ENCODE measurements at places on chromosomes 3 and 15.

- no peak for DNase-seq
These were observed 101.2 kb upstream of the ZBTB20 start for GRCh38 chr3:115248274-115248673.

GRCh38 chr3:184300378-184300720 is 1.3 kb downstream of the PSMD2 start:
- no peak for DNase-seq

GRCh38 chr3:58624550-58624949 is 42.0 kb downstream of the FAM3D start:
- no peak for DNase-seq

DNA sequence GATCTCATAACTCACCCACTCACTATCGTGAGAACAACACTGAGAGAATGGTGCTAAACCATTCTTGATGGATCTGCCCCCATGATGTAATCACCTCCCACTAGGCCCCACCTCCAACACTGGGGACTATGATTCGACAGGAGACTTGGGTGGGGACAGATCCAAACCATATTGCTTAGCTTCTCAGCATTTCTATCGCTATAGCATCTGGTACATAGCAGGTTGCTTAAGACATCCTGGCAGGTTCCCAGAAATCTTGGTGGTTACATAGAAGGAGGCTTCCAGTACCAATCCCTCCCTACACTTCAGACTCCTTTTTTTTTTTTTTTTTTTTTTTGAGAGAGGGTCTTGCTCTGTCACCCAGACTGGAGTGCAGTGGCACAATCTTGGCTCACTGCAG is 487.8 kb downstream of the EDEM1 start:
- no peak for DNase-seq

- DNase-seq: no peak
These were observed 20.4 kb downstream of the BMF start for GRCh38 chr15:40087991-40088928.

GRCh38 chr3:70177881-70178645 is 134.4 kb downstream of the MDFIC2 start:
- no peak for DNase-seq

GRCh38 chr15:90043530-90044010 is 42.4 kb downstream of the ZNF710 start:
- DNase-seq: no peak

- DNase-seq: no peak
These were observed 342.8 kb downstream of the TUSC7 start for GRCh38 chr3:117052395-117052794.

DNA sequence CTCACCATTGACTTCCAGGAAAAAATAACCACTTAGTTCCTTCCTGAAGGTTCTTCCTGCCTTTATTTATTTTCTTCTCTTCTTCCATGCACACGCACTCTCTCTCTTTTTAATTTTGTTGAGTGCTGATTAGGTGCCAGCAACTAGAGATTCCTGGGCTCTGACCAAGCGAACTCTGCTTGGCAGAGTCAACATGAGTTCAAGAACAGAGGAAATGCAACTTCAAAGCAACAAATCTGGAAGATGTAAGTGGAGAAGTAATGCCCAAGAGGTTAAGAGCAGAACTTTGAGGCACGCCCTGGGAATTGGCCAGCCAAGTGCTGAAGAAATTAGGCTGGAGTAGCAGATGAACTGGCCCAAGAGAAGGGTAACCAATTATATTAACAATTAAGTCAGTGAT is 8.5 kb downstream of the ERC2 start:
- no peak for DNase-seq

- no peak for DNase-seq
These were observed 74.8 kb upstream of the PRR23C start for GRCh38 chr3:139119331-139120025.

DNA sequence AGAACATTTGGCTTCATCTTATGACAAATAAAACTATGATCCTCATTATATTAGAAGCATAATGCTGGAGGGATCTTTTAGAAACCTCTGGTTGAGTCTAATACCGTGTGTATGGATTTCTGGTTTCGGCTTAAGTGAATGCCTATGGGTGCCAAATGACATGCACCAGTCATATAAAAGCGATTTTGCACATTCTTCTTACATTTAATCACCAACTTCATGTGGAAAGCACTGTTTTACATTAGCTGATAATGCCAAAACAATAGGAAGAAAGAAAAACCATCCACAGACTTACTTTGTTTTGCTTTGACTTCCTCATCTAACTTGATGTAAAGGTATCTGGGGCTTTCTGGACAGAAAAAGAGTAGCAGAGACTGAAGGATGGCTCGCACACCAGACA is 20.9 kb downstream of the SLC2A2 start:
- no peak for DNase-seq

DNA sequence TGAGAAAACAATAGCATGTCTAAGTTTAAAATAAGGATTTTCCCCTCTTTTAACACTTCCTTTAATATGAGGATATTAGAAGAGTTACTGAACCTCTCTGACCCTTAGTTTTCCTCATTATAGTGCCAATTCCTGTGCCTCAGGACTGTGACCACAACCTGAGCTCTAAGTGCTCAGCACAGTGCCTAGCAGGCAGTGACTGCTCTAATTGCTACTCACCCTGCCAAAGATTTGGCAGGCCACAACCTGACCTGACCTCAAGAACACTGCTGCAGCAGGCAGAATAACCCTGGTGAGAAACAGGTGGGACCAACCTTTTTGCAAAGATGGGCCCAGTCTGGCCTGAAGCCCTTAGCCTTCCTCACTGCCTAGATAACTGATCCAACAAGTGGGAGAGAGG is 35.7 kb downstream of the NBEAL2 start:
- DNase-seq: no peak

DNA sequence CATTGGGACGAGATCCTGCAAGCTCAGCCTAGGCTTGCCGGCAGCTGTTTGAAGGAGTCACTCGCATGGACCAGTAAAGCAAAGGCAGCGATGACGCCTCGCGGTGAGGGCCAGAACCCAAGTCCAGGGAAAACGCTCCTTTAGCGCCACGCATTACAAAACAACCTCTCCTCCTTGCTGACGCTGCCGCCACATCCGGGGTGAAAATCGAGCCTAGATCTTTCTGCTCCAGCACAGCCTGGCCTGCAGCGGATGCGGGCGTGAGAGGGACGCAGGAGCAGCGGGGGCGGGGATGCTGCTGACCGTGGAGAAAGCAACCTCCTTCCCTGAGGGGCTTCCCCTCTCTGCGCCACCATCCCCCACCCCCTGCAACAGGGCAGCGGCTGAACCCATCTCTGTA is 46.7 kb downstream of the CASR start:
- DNase-seq: no peak

DNA sequence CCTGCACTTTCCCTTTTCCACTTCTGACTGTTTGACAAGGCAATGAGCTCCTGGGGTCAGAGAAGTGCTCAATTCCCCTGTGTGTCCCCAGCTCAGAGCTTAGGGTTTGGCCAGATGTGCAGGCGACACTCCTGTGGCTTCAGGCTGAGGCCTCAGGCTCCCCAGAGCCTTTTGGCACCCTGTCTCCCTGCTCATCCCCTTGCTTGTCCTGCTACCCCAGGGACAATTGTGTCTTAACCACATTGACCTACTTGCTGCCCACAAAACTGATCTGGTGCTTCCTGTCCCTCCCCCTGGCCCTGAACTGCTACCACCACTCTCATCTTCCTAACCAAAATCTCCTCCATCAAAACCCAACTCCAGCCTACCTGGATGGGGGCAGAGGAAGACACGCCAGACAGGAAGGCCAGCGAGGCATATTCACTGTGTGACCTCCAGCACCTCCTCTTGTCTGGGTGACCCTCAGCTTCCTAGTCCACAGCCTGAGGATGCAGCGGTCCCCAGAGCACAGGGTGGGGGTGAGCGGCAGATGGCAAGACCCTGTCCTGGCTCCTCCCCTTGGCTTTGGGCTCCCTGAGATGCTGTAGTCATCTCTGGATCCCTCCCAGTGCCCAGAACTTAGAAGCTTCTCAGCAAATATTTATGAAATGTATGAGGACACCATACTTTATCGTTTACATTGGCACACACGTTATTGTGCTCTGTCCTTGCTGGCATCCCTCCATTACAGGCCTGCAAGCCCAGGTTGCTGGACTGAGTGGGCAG is 98.9 kb upstream of the SLC6A6 start:
- DNase-seq: no peak

GRCh38 chr3:9231471-9231870 is 18.0 kb downstream of the SRGAP3 start:
- DNase-seq: no peak

DNA sequence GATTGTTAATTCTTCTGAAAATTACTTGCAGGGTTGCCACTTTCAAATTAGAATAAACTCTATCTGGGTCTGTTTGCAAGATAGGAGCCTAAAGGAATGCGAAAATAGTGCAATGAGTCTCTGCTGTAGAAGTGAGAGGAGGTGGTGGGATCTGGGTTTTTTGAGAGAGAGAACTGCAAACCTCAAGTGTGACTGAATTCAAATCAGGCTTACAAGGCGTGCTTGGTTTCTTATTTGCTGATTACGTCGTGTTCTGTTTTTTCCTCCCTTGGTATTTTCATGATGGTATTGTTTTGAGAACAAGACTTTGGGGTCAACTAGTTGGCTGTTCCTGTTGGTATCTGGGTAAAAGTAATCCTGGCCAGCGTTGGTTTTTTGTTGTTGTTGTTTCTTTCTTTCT is 490.9 kb upstream of the CFAP20DC start:
- no peak for DNase-seq

- DNase-seq: no peak
These were observed 8.7 kb upstream of the NIT2 start for GRCh38 chr3:100325827-100326226.

- no peak for DNase-seq
These were observed 55.2 kb downstream of the CEMIP start for GRCh38 chr15:80834402-80834801.

GRCh38 chr3:126028096-126028495 is 55.8 kb downstream of the SLC41A3 start:
- DNase-seq: no peak

GRCh38 chr3:101011136-101011535 is 17.9 kb upstream of the ABI3BP start:
- no peak for DNase-seq

DNA sequence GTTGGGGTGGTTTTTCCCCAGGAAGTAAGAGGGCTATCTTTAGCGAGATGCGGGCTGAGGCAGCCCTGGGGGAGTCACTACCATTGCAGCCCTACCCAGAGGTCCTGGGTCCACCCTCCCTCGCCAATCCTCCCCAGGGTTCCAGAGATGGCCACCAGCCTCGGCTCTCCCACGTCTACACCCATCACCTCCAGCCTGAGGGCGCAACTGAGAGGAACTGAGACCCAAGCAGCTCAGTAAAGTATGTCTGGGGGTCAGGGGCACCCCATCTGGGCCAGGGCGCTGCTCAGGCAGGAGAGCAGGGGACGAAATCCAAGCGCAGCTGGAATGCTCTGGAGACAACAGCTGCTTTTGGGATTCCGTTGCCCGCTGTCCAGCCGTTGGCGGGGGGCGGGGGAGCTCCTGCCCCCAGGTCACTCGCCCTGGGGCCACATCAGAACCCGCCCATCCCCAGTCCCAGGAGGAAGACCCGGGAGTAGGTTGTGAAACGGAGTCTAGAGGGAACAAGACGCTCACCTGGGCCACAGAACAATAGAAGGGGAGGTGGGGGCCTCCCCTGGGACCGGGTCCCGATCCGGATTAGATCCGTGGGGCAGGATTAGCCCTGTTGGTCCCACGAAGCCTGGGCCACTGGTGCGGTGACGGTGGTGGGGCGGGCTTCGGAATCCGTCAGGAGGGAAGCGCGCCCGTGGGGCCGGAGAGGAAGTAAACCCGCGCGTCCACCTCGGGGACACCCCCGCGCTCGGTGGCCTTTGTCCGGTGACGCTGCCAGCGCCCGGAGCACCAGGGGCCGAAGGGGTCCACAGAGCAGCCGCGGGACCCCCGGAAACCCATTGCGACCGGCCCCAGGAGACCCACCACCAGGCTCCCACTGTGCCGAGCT is 1.4 kb upstream of the NDUFAF3 start:
- no peak for DNase-seq

DNA sequence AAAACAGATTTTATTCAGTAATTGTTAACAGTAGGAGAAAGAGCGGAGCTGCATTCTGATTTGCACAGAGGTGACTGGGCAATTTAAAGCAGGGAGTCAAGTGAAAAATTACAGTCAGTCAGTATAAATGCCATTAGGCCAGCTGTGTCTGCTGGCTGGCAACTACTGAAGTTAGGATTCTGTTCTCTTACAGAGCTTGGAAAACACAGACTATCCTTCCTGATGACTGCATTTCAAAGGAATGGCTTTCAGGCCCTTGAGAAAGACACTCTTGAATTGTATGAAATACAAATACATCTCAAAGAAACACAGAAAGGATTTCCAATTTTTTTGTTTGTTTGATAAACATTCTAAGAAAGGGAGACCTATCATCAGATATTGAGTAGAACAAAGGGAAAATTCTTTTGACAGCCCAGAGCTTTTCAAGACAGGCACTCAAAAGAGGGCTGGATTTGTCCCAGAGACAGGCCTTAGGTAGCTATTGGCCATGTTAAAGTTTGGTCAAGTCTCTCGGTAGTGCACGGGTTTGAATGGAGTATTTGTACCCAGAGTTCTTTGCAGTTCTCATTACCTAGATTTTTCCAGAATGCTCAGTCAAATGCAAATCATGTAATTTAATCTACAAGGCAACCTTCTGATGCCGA is 551.2 kb upstream of the CCDC54 start:
- no peak for DNase-seq

DNA sequence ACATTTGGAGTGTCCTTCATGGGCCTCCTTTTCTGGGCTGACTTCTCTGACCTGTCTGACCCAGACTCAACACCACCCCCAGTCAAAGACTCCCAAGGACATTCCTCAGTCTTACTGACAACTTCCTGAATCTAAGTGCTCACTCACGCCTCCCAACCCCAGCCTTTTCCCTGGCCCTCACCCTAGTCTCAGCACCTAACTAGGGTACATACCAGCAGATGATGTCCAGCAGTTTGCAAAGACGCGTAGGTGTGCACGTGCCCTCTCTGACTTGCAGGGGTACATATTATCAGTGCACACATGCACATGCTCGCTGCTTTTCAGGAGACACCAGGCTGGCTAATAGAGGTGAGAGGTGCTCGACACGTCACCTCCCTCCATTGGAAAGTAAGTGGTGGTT is 38.7 kb upstream of the SLCO2A1 start:
- DNase-seq: no peak

- DNase-seq: no peak
These were observed 22.9 kb upstream of the DNAAF4 start for GRCh38 chr15:55530861-55531313.

GRCh38 chr3:147760941-147761340 is 351.8 kb downstream of the ZIC1 start:
- no peak for DNase-seq

DNA sequence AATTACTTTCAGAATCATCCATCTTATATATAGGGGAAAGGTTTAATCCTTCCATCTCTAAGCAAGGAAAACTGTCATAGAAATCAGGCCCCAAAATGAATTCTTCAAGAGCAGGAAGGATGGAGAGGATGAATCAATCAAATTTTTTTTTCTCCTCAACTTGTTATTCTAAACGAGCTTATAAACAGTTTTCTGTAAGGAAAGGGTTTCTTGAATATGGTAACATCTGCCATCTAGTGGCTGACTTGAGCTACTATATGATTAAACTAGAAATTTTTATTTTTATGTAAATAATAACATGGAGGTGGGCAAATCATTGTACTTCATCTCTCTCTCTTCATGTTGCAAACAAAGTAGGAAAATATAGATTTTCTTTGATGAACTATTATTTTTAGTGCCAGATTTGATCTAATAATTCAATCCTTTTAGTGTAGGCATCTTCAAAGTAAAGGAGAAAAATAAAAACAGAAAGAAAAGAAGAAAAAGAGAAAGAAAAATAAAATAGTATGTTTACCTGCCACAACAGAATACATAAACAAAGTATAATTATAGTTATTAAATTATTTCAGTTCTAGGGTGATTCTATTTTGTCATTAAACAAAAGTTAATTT is 146.6 kb downstream of the SERPINI1 start:
- no peak for DNase-seq
